ENCODE measurements at places on chromosomes 1 and 21.
A peak's percentile ranks its signal among the peaks of the same experiment; 100 is the strongest.

DNA sequence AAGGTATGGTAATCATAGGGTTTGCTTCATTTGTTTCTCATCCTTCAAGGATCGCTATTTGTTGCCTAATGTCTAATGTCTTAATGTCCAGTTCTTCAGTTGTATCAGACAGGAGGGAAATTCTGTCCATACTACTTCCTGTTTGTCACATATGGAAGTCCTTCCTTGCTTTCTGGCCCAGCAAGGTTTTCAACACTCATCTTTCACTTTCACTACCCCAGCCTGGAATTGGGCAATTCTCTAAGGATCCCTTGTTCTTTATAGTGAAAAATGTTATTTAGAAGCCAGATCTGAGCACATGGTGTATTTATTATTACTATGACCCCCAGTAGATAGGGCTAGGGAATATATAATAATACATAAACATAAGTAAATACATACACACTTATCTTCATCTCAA, 50.6 kb upstream of the SLC35A3 start:
- DNase-seq: no peak

- DNase-seq: no peak
Measured at GRCh38 chr1:66779475-66780078, 21.5 kb downstream of the INSL5 start.

GRCh38 chr1:22154626-22155025, 11.7 kb upstream of the WNT4 start:
- no peak for DNase-seq

GRCh38 chr1:43530483-43531106, at the start of gene PTPRF:
Gene PTPRF, plus strand, starts transcription at chr1:43530883. Its CDS starts 14,193 bp downstream, at chr1:43545076.
- DNase-seq: peak; percentile 37

DNA sequence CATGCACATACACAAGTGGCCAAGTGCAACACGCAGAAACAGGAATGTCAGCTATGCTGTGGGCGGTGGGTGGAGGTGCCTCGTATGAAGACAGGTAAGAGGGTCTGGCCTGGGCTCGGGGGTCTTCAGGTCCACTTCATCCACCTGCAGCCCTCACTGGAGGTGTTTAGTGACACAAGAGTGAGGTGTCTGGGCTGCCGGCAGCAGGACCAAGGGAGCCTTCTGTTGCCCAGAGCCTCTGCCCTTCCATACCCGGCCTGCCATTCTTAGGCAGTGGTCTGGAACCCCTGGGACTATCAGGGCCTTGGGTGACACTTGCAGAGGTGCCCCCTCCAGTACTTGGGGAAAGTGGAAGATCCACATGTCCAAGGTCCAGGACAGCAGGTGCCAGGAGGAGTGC, 21.7 kb upstream of the ACTRT2 start:
- DNase-seq: no peak

- no peak for DNase-seq
Measured at GRCh38 chr21:41418393-41418792, 7.6 kb upstream of the MX1 start.

GRCh38 chr1:194052514-194053338, 866.3 kb upstream of the B3GALT2 start:
- DNase-seq: no peak

GRCh38 chr1:42747125-42747524, 7.1 kb upstream of the CLDN19 start:
- peak; percentile 49 for DNase-seq

DNA sequence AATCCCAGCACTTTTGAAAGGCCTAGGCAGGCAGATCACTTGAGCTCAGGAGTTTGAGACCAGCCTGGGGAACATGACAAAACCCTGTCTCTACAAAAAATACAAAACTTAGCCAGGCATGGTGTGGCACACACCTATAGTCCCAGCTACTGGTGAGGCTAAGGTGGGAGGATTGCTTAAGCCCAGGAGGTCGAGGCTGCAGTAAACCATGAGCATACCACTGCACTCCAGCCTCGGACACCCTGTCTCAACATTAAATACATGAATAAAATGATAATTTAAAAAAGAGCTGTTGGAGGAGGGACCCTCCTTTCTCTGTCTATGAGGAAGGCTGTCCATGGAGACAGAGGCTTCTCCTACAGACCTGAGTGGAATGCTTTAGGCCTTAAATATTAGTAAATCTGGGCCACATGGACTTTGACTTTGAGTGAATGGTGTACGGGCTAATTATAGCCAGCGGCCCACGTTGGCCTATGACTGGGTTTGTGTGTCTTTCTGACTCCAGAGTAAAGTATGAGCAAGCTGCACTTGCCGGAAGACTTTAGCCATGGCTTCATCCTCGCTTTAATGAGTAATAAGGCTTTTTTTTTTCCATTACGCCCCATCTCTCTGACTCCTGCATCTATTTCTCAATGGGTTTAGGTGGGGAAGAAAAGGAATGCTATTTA, 21.3 kb downstream of the RAB3B start:
- no peak for DNase-seq

- DNase-seq: no peak
Measured at GRCh38 chr1:21032741-21033140, 144.0 kb downstream of the EIF4G3 start.

DNA sequence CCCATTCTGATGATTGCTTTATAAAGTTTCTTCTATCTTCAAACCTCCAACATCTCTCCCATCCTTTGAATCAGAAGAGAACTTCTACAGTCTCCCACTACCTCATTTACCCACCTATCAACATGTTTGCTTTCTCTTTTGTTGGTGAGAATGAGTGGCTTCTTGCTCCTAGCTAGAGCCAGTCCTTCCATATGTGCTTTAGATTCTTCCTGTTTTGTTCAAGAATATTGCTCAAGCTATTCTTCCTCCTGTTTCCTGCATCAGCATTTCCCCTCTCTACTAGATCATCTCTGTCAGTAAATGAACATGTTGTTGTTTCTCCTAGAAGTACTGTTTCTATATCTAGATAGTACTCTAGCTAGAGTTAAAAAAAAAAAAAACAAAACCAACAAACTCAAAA, 6.3 kb downstream of the ATF6 start:
- no peak for DNase-seq

DNA sequence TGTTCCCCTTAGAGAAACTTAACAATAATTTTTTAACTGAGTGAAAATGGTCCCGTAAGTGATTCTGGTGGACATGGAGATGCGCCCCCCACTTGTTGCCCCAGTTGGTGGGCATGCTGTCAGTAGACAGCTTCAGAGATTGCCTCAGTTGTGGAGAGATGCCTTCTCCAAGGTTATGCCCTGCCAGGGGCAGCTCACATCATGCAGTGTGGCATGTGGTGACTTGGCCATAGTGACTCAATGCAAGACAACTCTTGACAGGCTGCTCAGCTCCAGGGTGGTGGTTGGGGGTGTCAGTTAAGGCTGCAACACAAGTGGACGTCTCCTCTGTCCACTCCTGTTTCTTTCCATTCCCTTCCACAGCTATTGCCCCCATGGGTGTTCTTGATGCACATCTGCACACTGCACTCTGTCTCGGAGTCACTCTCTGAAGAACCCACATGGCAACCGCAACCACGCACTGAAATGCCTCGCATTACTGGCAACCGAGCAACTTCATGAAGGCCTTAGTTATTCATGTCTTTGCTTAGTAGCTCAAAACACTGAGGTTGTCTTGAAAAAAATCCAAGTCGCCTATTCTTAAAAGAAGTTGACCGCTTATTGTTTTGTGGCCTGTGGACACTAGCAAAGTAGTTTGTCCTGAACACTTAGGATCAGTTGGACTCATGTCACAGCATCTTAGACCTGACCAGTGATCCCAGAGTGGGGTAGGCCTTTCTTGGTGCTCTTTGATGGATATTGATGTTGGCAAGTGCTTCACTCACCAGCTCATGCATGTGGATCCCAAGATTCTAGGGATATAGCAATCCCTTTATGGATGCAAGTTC, 54.8 kb upstream of the USP1 start:
- DNase-seq: no peak

DNA sequence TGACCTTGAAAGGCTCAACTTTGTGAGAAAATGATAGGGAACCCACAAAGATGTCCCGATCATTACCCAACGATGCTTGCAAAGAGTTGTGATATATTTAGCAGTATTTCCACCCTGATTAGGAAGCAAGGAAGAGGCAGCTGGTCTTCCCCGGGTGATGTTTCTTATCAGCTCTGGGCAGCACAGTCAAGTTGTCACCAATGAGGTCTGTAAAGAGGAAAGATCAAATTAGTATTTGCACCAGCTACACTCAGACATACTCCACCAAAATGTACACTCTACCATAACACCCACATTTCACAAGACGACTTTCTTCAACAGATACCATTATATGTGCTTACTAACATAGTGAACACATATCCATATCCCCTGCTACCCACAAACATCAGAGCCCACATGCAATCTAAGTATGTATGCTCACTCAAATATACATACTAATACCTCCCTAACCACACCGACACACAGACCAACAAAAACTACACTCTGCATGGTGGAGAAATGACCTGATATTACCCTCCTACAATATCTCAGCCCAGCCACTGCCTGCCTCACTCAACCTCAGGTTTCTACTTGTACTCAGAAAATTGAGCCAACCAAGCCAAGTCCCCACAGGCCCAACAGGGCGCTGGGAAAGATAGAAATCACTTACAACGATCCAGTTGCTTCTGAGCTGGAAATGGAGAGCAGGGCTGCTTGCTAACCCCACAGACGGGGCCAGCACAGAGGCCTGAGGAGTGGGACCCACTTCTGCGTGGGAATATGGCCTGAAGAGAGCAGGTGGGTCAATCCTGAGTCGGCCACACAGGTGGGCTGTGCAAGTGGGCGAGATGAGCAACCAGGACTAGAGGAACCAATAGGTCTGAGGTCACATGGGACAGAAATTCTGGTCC, 4.6 kb upstream of the BTG2 start:
- no peak for DNase-seq

GRCh38 chr1:185608177-185608576, 126.0 kb upstream of the HMCN1 start:
- DNase-seq: no peak

DNA sequence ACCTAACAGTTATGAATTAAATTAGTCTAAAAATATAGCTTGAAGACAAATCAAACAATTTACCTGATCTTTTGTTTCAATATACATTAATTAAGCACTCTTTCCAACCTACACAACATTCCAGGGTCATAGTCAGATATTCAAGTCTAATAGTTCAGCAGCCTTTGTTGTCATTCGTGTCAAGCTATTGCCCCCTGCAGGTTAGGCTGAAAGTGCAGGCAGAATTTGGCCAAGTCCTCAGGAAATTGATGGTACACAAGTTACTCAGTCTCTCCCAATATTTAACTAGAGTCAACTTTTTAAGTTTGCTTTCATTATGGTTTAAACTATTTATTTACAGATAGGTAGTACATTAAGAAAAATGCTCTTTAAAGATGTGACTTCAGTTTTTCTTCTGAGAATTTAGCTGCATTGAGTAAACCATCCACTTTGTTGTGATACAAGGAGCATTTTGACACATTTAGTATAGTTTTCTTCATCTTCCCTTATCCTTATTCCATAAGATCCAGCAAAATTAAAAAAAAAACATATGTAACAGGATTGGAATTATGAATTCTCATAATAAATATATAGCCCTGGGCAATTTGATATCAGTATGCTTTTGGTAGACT, 130.3 kb upstream of the DPYD start:
- DNase-seq: peak; percentile 74

GRCh38 chr1:95084317-95085176, 11.8 kb upstream of the ALG14 start:
- DNase-seq: peak; percentile 14

GRCh38 chr1:41687007-41687406, 202.5 kb upstream of the EDN2 start:
- no peak for DNase-seq

DNA sequence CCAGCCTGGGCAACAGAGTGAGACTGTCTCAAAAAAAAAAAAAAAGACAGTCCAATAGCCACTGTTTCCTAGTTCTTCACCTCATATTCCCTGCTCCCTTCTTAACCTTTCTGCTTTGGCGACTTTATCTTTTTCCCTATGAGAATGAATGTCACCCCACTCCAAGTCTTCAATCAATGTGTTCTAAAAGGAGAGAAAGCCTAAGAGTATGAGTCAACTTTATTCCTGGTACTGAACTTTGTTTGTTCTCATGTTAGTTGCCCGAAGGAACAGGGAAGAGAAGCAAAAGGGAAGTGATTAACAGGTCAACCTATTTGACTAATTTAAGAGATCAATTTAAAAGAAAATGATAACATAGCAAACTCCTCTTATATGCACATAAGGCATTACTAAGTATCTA, 39.9 kb upstream of the SLC16A1 start:
- no peak for DNase-seq

GRCh38 chr1:226804907-226805759, 65.3 kb upstream of the PSEN2 start:
- DNase-seq: no peak
